ENCODE measurements at places on chromosomes 6 and 20. TPM values are rescaled to one million over a fixed set of nuclear protein-coding genes. Genes with fewer than 3 reads are reported as not detected.

The FAM83D gene
- total RNA-seq = 1.1 TPM

The AAR2 gene
- total RNA-seq = 25.7 TPM

The ZNF334 gene
- 0.91 TPM for total RNA-seq

The ANGPT4 gene
- not detected for total RNA-seq

GRCh38 chr6:159061805-159062563, 17.2 kb upstream of the TAGAP start:
- DNase-seq = no peak

GRCh38 chr6:8888468-8888867, 453.1 kb upstream of the SLC35B3 start:
- no peak for DNase-seq

DNA sequence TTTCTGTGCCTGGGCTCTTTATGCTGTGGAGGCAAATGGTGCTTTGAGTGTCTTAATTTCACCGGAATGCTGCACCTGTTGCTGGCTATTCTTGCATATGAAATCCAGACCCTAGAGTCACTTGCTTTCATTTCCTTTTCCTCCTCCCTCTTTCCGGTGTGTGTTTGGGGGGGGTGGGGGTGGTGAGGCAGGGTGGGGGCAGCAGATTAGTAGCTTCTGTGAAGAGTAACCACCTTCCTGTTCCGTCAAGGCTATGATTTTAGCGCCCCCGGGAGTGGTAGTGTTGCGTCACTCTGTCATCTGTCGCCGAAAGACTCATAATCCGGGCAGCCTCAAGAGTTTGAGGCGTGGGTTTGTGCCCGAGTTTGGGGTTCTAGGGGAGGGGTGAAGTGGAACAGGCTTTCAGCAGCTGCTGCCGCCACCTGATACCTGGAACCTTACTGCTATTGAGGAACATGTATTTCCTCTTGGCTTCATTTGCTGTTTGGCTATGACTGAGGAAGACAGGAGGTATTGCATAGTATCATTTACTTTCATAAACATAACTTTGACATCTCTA, 49.1 kb downstream of the UTRN start:
- DNase-seq = peak; percentile 80

DNA sequence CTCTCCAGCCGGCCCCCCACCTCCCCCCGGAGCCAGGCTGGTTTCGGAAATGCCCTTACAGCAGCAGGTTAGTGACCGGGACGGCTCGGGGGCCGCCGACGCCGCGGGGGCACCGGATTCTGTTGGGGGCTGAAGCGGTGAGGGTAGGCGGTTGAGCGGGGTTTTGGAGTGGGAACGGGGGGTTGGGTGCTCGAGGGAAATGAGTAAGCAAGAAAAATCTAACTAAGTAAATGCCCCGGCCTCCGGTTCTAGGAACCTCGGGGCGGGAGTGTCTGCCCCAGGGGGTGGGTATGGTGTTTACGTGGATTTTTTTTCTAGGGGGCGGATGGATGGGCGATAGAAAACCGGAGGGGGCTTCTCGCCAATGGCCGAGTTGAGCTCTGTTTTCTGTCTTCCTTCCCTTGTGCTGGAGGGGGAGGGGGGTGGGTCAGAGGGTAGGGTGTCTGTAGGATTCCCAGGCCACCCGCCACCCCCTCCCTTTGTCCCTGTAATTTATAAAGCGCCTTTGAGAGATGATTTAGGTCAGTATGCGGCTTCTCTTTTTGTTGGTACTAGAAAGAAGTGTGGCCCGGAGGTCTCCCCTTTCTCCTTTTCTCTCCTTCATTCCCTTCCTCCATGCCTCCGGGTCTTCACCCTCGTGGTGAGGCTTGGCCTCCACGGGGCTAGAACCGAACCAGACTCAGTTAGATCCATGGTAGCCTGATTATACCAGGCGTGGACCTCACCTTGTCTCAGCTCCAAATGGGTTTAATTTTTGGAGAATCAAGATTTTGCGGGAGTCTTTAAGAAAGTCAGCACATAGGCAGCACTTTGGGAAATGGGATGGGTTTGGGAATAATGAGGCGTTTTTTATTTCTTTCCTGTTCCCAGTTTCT, 2.3 kb downstream of the E2F3 start:
- DNase-seq = peak; percentile 67

DNA sequence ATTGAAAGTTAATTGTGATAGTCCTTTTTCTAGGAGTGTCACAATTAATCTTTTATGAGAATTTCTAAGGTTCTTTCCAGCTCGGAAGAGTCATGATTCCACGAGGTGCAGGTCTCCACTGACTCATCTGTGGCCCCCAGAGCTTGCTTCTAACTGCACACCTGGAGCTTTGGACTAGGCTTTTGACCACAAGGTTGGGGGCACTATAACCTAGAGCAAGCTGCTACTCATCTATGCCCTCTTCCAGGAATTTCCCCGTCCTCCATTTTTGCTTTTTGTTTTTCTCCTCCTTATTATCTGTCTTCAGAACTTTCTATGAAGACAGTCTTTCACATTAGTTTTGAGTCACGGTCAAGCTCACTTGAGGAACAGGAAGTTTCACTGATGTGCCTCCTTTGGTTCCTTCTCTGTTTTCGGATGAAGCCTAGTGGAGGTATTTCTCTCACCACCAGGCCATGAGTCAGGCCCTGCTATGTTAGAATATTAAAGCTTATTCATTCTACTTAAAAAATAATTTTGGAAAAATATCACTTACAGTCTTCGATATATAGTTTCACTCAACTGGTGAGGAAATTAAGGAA, 119.2 kb upstream of the INSM1 start:
- DNase-seq = no peak

DNA sequence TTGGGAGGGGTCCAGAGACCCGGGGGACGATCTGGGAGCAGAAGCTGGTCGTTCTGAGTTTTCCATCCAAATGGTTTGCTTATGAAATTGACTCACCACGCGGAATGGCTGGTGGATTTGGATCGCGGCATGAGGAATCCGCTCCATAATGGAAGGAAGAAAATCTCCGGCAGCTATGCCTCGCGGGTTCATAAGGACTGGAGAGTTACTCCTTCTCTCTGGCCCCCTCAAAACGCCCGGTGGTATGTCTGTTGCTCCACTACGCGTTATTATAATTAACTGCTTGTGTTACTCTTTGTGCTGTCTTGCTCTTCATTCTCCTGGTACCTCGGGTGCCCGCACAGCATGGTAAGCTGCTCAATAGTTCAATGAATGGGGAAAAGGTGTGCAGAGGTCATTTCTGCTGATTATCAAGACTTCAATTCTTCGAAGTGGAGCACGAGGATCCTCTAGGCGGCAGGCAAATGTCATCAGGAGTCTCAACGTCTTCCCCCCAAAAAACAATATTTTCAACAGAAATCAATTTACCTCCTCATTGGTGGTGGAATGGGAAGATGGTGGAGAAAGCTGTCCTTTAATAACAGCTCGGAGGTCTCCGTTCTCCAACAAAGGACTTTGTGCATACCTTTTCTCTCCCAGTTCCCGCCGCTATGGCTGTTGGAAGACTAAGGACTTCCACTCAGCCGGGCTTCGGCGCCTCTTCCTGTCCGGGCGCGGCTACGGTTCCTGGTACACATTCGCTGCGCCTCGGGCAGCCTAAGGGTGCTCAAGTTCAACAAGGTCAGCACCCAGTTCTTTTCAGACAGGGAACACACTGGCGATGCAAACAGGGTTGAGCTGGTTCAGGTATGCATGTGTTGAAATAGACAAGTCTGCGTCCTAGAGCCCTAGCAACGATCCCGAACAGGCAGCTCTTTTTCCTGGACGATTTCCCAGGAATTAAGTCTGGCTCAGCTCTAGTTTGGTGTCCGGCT, 9.2 kb upstream of the PRSS16 start:
- DNase-seq = no peak

DNA sequence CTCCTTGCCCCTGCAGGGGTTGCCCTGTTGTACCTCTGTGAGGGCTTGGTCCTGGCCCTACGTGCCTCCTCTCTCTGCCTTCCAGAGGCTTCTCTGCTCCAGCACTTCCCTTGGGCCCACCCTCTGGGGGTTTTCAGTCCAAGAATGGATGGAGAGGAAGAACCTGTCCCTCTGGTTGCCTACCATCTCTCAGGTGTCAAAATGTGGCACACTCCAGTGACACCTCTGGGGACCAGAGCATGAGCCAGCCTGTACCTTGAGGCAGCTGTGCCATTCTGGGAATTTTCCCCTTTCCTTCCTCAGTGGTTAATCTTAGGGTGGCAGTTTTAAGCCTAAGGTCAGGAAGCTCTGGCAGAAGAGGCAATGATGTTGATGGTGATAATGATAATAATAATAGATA, 115.2 kb upstream of the ARMC2 start:
- no peak for DNase-seq

DNA sequence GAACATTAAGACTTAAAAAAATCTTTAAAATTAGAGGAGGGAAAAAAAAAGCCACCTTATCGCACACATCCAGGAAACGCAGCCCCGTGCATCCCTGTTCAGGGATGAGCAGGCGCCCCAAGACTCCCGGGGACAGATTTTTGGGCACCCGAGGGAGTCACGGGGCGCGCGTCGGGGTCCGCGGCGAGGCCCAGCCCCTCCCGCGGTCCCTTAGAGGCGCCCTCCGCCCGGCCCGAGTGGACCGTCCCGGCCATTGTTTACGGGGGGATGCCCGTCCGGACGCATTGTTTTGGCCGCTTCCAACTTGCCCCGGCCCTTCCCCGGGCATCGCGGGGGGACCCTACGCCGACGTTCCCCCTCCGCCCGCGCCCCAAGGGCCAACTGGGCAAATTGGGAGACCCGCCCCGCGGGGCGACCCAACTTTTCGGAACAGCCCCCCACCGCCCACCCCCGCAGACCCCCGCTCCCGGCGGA, 610 bp downstream of the ZNF217 start:
- peak; percentile 38 for DNase-seq

GRCh38 chr20:8361006-8361652, 229.1 kb downstream of the PLCB1 start:
- no peak for DNase-seq

DNA sequence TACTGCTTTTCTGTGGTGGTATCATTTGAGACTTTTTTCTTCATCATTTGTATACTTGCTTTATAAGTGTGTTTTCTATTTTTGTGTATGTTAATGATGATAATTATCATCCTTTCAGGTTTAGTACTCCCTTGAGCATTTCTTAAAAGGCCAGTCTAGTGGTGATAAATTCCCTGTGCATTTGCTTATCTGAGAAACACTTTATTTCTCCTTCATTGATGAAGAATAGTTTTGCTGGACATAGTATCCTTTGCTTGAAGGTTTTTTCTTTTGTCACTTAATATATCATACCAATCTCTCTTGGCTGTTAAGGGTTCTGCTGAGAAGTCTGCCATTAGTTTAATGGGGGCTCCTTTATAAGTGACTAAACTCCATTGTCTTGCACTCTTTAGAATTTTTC, 123.2 kb upstream of the IRAK1BP1 start:
- DNase-seq = no peak

- DNase-seq = no peak
Observed at GRCh38 chr6:123329337-123329736, 307.4 kb downstream of the TRDN start.

DNA sequence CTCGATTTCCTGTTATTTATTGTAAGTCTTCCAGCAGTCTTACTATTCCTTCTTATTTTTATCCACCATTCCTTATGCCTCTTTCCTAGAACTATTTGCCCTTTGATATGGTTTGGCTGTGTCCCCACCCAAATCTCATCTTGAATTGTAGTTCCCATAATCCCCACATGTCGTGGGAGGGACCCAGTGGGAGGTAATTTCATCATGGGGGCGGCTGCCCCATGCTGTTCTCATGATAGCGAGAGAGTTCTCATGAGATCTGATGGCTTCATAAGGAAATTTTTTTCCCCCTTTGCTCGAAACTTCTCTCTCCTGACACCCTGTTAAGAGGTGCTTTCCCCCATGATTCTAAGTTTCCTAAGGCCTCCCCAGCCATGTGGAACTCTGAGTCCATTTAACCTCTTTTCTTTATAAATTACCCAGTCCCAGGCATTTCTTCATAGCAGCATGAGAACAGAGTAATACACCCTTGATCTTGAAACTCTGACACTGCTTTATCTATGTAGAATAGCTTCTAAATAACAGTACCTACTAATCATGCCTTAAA, 48.8 kb downstream of the PLN start:
- no peak for DNase-seq

All from naive thymus-derived CD8-positive, alpha-beta T cell (primary cell).